Panc1 (cell line): ENCODE measurements at places on chromosomes 4 and X. TPM values are rescaled to one million over a fixed set of nuclear protein-coding genes. Genes with fewer than 3 reads are reported as not detected.

The SPANXB1 gene
- not detected for total RNA-seq

The CT47B1 gene
- total RNA-seq = not detected

GRCh38 chr4:178941975-178942374 lies 1499.7 kb upstream of the AGA start:
- DNase-seq = no peak

DNA sequence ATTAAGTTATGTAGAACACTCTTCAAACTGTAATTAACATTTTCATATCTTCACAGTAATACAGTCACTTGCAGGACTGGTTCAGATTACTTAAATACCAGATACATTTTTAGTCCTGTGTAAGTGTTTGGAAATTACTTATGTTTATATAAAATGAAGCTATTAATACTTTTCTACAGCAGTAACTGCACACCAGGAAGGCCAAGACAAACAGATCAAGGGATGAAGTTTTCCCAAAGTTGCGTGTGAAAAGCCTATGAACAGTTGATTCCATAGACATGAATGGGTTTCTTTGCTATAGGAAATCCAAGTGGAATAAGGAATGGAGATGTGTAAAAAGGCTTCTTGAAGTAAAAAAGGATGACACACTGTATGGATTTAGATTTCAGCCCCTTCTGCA lies 28.9 kb upstream of the DRP2 start:
- no peak for DNase-seq

GRCh38 chr4:112532267-112532666 lies 16.3 kb upstream of the NEUROG2 start:
- DNase-seq = no peak

DNA sequence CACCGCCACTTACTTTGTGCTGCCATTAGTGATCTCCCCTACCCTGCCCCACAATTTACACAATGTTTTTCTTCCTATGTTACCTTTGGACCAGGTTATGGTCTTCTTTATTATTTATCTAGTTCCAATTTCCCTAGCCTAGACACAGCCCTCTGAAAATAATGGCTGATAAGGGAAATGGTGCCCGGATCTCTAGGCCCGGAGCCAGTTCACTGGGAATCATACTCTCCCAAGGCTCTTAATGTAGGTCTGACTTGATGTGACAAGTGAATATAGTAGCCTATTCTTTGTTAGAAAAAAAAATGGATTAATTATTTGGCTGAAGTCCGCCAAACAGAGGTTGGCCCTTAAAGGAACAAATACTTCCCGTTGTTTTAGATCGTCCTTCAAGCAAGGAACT lies 208.0 kb downstream of the RELL1 start:
- DNase-seq = no peak
